ENCODE measurements at places on chromosomes 12 and 14.

DNA sequence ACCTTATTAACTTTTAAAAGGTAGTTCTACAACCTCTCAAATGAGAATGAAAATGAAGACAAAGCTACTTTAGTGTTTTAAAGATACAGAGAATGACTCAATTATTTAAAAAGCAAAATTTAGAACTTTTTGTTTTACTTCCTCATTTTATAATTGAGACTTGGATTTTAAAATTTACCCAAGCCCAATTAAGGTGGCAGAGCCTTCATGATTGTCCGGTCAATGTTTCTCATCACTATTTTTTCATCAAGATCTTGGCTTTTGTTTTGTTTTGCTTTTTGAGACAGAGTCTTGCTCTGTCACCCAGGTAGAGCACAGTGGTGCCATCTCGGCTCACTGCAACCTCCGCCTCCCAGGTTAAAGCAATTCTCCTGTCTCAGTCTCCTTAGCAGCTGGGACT is 32.7 kb downstream of the PPP4R3A start:
- DNase-seq = no peak

DNA sequence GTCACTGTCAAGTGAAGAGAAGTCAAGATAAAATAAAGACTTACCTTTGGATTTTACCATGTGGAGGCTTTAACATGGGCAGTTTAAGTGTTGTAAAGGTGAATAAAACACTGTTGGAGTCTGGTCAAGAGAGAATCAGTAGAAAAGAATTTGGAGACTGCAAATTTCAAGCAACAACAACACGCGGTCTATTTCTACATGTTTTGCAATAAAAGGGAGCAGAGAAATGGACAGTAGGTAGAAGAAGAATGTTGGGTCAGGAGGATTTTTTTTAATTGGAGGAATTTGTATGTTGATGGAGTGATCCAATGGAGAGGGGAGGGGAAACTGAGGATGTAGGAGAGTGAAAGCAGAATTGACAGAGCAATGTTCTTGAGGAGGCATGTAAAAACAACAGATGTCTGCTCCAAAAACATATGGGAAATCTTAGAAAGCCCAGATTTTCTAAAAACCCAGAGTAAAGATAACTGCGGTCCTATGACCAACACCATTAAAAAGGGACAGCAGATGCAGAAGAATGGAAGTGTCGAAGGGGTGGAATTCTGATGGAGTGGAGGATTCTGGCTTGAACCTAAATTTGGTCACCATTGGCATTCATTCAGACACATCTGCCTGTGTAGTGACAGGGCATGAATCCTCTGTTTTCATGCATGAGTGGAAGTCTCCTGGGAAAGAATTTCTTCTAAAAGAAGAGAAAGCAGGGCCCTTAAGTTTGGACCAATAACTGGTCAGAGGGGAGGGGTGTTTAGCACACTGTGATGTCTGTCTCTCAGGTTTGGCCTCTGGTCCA is 68.0 kb upstream of the OSBPL8 start:
- DNase-seq = peak; percentile 54

DNA sequence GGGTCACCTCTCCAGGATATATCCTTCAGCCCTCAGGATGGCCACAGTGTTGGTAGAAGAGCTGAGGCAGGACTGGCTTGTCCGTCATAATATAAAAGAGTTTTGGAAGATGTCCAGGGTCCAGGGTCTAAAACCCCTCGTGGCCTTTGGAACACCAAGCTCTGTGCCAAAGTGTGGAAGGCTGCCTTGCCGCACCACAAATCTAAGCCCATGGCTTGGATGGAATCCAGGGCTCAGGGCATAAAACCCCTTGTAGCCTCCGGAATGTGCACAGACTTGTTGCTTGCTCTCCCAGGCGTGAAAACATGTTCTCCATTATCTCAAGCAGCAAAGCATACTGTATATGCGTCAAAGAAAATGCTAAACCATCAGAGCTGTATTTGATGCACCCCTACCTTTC is 46.7 kb downstream of the TNFAIP2 start:
- no peak for DNase-seq

GRCh38 chr14:85235868-85236267 is 294.1 kb upstream of the FLRT2 start:
- DNase-seq = no peak

GRCh38 chr12:121240484-121241101 is 30.7 kb downstream of the P2RX4 start:
- DNase-seq = no peak

GRCh38 chr12:119802472-119802871 is 74.6 kb downstream of the CIT start:
- DNase-seq = no peak

GRCh38 chr12:118237908-118238307 is 102.0 kb downstream of the PEBP1 start:
- DNase-seq = peak; percentile 57

DNA sequence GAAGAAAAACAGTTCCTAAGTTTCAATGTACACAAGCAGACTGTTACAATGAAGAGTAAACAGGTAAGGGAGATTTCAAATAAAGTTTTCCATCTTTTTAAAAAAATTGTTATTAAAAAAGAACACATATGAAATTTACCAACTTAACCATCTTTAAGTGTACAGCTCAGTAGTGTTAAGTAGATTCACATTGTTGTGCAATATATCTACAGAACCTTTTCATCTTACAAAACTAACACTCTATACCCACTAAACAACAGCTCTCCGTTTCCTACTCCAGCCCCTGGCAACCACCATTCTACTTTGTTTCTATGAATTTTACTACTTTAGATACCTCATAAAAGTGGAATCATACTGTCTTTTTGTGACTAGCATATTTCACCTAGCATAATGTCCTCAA is 139.5 kb downstream of the SLC25A21 start:
- DNase-seq = no peak

DNA sequence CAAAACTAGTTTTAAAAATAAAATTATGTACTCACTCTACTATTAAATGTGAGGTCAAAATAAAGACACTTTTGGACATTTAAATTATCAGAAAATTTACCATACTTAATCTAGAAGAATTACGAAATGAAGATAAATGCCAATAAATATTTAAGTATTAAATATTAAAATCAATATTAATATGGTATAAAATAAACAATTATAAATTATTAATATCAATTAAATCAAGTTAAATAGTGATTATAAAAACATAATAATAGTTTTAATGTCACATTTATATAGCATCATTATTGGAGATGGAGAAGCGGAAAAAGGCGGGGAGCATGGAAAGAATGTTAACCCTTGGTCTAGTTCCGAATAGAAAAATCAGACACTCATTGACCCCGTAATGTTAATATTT is 224.3 kb upstream of the MDGA2 start:
- DNase-seq = no peak

DNA sequence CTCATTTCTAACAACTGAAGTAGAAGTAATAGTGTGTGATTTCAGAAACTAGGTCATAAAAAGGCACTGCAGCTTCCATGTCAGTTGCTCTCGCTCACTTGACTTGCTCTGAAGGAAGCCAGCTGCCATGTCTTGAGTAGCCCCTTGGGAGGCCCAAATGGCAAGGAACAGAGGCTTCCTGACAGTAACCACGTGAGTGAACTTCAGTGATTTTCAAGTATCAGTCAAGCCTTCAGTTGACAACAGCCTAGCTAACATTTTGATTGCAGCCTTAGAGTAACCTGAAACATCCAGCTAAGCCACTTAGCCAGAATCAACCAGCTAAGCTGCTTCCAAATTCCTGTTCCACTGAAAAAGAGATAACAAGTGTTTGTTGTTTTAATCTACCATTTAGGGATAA is 26.7 kb downstream of the TOGARAM1 start:
- DNase-seq = no peak

GRCh38 chr12:123748161-123748560 is 13.9 kb upstream of the DNAH10 start:
- no peak for DNase-seq

Measured in NCI-H226 (cell line).